Erythroblast (primary cell): ENCODE measurements at places on chromosomes 7 and 10.

DNA sequence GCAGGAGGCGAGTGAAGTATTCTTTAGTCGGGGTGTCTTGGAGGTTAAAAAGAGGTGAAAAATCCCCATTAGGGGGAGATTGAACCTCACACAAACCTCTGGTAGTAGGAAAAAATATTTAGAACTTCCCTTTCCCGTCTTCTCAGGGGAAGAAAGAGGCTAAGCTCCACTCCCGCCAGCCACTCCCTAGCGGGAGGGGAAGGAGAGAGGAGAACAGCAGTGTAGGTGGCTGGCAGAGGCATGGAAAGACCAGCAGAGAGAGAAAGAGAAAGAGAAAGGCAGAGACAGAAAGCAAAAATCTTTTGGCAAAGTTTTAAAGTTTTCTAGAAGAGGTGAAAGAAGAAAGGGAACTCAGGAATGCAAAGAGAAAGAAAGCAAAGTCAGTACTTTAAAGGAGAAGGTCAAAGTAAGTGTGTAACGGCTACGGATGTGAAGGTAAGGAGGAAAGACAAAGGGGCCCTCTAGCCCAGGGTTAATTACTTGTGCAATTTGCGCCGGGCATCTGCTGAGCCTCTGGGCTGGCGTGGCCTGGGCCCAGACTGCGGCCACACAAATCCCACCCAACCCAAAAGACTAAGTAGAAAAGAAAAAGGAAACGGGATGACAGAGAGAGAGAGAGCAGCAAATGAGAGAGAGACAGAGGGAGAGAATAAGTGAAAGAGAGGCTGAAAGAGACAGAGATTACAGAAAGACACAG lies 72.3 kb upstream of the ZNF746 start:
- no peak for DNase-seq

GRCh38 chr10:58967551-58968388 lies 208.7 kb upstream of the PHYHIPL start:
- no peak for DNase-seq

DNA sequence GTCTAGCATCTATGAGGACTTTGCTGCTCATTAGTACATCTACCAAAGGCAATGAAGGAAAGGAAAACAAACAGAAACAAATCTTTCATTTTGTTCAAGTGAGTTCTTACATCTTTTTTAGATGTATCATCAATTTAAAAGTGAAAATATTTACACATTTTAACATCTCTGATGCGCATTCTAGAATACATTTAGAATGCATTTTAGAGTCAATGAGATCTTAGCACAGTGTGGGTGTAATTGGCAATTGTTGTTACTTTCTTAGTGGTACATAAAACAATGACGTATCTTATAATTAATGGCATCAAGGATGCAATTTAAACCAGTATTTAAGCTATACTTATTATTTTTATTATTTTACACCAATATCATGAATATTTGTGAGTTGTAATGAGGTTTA lies 51.4 kb downstream of the TPK1 start:
- no peak for DNase-seq

- peak; percentile 41 for DNase-seq
Observed at GRCh38 chr7:20330239-20330927, at the start of gene ITGB8. TSS of gene ITGB8 (plus strand) at chr7:20330900. CDS start at chr7:20331807, 907 bp downstream.

GRCh38 chr7:131532570-131533091 lies 23.8 kb downstream of the PODXL start:
- DNase-seq: no peak

GRCh38 chr10:130040351-130040750 lies 70.3 kb downstream of the C10orf143 start:
- no peak for DNase-seq

DNA sequence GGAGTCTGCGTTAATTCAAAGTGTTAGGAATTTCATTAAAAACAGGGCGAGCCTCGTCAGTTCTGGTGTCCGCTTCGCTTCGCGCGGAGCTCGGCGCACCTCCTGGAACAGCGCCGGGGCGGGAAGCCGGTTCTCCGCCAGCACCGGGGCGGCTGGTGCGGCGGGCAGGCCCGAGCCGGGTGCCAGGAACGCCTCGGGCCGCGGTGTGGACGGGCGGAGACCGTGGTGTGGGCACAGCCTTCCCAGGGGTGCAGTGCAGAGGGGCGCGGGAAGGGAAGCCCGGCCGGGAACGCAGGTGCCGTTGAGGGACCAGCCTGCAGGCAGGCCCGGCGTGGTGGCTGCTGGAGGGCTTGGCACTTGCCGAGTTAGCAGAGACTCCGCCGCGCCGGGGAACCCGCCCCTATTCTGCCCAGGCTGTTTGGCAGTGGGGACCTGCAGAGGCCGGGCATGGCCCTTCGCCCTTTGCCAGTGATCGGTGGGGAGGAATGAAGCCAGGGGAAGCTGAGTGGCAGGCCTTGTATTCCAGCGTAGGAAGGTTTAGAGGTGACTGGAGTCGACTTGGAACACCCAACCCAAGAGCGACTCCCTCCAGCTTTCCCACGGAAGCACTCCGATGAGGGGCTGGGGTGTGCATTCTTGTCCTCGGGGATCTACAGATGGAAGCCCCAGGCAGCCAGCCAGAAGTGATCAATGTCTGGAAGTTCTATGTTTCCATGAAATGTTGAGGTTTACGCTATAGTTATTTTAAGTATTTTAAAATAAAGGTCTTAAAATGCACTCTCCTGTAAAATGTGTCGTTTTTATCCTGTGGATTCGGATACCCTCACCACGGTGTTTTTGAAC lies 945 bp upstream of the RHEB start:
- DNase-seq: peak; percentile 72

- no peak for DNase-seq
Observed at GRCh38 chr10:34739915-34740314, 75.2 kb downstream of the PARD3 start.

DNA sequence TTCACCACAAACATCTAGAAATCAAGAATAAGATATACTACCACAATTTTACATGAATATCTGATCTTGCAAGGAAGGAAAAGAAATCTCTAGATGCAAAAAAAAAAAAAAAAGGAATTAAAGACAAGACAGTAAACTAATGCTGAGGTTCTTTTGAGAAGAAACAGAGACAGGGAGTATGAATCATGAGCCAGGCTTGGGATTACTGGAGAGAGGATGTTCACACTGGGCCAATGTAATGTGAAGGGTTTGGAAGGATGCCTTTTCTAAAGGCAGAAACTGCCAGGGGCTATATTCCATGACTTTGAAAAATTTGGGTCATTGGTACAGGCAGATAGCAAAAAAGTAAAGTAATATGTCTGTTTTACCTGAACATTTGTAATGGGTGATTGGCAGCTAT lies 573.0 kb upstream of the IGFBP3 start:
- DNase-seq: no peak
